Heart left ventricle (tissue), 16 donors: ENCODE measurements at places on chromosomes 3 and 15. TPM values are rescaled to one million over a fixed set of nuclear protein-coding genes. Genes with fewer than 3 reads are reported as not detected.

DNA sequence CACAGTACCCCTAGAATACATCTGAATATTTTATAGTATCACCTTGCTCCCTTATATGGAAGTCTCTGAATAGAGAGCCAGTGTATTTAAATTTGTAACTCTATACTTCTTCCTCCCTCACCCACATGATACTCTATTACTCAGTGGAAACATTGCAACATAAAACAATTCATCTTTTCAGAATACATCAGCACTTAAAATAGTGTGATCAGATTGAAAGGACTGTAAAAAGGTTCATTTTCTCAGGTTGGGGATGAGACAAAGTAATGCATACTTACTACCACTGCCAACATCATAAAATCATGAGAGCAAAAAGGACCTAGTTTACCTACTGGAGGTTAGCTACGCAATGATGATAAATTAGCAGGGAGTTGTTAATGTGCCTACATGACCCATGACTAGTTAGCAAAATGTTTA lies 13.8 kb upstream of the THRB start:
- DNase-seq, result no peak

GRCh38 chr3:183692436-183692835 lies 5.2 kb upstream of the YEATS2 start:
- no peak for DNase-seq

GRCh38 chr3:58101499-58102389 lies 93.5 kb downstream of the FLNB start:
- no peak for DNase-seq

- DNase-seq, result no peak
These were observed 23.0 kb upstream of the MUC20 start for GRCh38 chr3:195697582-195698324.

DNA sequence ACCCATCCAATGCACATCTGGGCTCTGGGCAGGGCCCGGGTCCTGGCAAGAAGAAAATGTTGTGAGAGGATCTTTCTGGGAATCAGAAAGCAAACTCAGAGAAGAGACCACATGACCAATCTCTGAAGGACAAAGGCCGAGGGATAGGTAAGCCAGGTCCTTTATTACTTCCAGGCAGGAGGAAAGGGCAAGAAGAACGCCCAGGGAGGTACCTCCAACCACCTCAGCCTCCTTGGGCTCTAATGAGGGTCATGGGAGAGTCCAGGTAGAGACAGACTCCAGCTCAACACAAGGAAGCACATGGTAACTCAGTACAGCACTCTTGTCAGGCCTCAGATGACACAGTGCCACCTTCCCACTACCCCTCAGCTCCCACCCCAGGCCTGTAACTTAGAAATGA lies 26.0 kb downstream of the ZNF445 start:
- DNase-seq, result no peak

GRCh38 chr3:13073326-13074005 lies at the start of gene IQSEC1:
Gene IQSEC1 (minus strand): TSS chr3:13073429. CDS start chr3:13073014, 415 bp downstream.
- peak; percentile 81 for DNase-seq

DNA sequence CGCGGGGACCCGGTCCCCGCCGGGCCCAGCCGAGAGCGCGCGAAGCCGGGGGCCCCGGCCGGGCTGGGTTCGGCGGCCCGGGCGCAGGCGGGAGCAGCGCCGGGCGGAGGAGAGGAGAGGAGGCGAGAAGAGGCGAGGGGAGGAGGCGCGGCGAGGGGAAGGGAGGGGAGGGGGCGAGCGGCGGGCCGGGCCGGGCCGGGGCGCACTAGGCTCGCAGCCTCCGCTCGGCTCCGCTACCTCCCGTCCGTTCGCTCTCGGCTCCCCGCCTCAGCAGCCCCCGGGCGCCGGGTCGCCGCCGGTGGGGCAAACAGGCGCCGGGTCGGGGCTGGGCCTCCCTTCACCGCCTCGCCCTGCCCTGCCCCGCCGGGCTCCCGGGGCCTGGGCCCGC lies 351 bp downstream of the INSYN1 start:
- no peak for DNase-seq

DNA sequence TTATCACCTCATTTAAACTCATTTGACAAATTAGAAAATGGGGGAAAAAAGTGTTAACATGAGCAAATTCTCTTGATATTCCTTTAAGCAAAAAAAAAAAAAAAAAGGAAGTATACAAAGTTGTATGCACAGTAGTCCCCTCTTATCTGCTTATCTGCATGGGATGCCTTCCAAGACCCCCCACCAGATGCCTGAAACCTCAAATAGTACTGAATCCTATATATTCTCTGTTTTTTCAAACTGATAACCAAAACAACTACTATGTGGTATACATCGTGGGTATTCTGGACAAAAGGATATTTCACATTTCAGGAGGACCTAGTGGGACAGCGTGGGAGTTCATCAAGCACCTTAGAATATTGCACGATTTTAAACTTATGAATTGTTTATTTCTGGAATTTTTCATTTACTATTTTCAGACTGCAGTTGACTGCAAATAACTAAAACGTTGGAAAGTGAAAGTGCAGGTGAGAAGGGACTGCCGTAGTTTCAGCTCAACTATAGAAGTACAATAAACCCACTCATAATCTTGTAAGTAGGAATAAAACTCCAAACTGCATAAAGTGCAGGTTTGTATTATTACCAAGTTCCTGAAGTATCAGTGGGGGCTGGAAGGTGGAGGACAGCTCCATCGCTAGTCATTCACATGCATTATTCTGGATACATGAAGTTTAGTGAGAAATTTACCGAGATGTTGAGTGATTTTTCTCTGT lies 43.6 kb upstream of the PLCL2 start:
- DNase-seq, result no peak

DNA sequence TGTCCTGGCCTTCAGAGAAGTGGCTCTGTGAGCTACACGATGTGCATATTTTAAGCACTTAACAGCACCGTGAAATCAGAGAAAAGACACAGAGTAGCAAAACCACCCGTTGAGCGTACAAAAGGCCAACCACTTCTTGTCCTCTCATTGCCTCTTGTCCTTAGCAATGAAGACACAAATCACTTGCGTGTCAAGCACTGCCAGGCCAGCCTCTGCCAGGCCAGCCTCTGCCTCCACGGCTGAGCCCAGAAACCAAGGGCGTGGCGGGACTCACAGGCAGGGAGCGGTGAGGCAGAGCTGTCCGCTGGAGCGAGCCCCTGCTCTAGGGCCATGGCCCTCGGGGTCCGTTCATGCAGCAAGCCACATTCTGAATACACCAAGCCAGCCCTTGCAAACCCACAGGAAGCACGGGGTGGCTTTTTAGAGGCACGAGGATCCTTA lies 4.0 kb downstream of the MUC4 start:
- DNase-seq, result no peak

- no peak for DNase-seq
These were observed 389.0 kb upstream of the C2CD4B start for GRCh38 chr15:62553911-62554563.

- peak; percentile 33 for DNase-seq
These were observed 82.6 kb upstream of the CSPG5 start for GRCh38 chr3:47661121-47661752.

DNA sequence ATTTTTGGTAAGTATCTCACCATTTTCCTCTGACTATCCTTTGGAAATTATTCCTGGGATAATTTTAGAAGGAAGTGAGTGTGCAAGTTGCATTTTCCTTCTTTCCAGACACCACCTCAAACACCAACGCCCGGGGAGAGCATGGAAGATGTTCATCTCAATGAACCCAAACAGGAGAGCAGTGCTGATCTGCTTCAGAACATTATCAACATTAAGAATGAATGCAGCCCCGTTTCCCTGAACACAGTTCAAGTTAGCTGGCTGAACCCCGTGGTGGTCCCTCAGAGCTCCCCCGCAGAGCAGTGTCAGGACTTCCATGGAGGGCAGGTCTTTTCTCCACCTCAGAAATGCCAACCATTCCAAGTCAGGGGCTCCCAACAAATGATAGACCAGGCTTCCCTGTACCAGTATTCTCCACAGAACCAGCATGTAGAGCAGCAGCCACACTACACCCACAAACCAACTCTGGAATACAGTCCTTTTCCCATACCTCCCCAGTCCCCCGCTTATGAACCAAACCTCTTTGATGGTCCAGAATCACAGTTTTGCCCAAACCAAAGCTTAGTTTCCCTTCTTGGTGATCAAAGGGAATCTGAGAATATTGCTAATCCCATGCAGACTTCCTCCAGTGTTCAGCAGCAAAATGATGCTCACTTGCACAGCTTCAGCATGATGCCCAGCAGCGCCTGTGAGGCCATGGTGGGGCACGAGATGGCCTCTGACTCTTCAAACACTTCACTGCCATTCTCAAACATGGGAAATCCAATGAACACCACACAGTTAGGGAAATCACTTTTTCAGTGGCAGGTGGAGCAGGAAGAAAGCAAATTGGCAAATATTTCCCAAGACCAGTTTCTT lies 3.9 kb downstream of the NFKBIZ start:
- DNase-seq, result no peak

- DNase-seq, result no peak
These were observed 104.0 kb upstream of the SMAD3 start for GRCh38 chr15:66961407-66961884.

DNA sequence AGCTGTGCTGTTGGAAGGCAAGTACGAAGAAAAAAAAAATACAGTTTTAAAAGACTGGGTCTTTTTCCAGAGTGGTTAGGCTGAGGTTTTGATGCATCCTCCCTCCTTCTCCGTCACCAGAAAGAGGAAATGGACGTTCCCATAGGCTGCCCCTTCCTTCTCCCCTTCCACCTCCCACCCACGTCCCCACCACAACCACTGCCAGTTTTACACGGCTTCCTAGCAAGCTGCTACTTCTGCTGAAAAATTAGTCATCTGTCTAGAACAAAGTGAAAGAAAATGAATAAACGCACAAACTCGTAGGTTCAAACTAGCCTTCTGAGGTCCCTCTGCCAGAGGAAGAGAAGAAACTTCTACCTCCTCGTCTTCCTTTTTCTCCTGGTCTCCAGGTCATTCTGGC lies 71.6 kb upstream of the RPL35A start:
- DNase-seq, result no peak

- DNase-seq, result no peak
These were observed 8.7 kb downstream of the GPR160 start for GRCh38 chr3:170046269-170047132.

GRCh38 chr3:124559846-124560574 lies 170.2 kb upstream of the UMPS start:
- peak; percentile 69 for DNase-seq

GRCh38 chr3:69032142-69032541 lies 18.7 kb upstream of the EOGT start:
- no peak for DNase-seq

DNA sequence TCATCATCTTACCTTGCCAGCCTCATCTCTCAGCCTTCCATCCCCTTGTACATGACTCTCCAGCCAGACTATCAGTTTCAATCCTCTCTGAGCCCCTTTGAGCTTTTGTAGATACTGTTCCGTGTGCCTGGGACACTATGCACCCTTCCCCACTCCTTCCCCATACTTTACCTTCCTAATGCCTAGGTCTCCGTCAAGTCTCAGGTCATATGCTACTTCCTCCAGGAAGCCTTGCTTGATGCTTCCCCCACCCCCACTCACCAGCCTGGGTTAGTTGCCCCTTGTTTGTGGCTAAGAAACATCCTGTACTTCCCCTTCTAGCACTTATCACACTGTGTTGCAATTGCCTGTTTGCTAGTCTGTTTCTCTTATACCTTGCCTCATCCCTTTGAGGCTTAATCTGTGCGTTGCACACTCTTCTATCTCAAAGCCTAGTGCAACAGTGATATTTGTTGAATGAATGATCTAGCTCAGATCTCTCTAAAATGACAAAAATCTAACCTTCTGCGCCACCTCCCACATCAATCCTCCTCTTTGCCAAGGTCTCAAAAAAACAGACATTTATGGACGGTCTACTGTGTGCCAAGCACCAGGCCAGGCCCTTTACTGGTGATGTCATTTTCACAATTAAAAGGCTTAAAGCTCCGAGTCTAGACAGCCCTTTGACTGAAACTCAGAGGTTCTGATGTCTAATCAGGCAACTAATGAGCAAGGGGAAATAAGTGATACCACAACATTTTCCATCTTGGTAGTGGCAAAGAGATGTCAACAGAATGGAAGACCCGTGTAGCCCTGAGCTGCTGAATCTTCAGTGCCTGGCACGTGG lies 6.5 kb upstream of the USP3 start:
- no peak for DNase-seq

The TRPM1 gene
- not detected for polyA plus RNA-seq

The KY gene
- polyA plus RNA-seq, result 2.6 TPM

The TNK2 gene
- polyA plus RNA-seq, result 27.2 TPM

The HRG gene
- polyA plus RNA-seq, result 0.04 TPM

The GOLGA6L4 gene
- polyA plus RNA-seq, result 0.72 TPM
